ENCODE measurements at places on chromosomes 7 and 10. TPM values are rescaled to one million over a fixed set of nuclear protein-coding genes. Genes with fewer than 3 reads are reported as not detected.
A peak's percentile ranks its signal among the peaks of the same experiment; 100 is the strongest.

- no peak for DNase-seq
- no peaks in the 10 kb centered on the region for H3K4me1 ChIP-seq
- no peaks in the 10 kb centered on the region for H3K27me3 ChIP-seq
- H3K4me3 ChIP-seq: no peak overlapping the region
- H3K27ac ChIP-seq: no peak overlapping the region
Measured at GRCh38 chr10:31635009-31635408, 293.6 kb downstream of the ARHGAP12 start.

GRCh38 chr10:96955794-96956193, 123.7 kb downstream of the LCOR start:
- no peaks in the 10 kb centered on the region for H3K27me3 ChIP-seq
- H3K4me1 ChIP-seq: no peaks in the 10 kb centered on the region
- no peak overlapping the region for H3K27ac ChIP-seq
- peaks cover 51% of the 10 kb centered on the region for H3K36me3 ChIP-seq
- no peak overlapping the region for H3K4me3 ChIP-seq

DNA sequence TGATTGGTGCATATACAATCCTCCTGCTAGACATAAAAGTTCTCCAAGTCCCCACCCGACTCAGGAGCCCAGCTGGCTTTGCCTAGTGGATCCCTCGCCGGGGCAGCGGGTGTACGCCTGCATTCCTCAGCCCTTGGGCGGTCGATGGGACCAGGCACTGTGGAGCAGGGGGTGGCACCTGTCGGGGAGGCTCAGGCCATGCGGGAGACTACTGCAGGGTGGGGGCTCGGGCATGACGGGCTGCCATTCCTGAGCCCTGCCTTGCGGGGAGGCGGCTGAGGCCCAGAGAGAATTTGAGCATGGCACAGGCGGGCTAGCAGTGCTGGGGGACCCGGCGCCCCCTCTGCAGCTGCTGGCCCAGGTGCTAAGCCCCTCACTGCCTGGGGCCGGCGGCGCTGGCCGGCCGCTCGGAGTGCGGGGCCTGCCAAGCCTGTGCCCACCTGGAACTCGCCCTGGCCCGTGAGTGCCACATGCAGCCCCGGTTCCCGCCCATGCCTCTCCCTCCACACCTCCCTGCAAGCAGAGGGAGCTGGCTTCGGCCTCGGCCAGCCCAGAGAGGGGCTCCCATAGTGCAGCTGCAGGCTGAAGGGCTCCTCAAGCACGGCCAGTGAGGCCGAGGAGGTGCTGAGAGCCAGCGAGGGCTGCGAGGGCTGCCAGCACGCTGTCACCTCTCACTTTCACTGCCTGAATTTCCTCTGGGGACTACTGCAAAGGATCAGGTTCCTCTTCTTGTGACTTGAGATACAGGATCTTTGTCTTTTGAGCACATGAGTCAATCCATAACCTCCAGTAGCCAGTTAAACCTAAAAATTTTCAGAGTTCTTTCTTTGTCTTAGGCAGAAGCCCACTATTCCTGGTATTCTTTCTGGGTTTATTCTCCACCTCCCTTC, 25.1 kb upstream of the ELOVL3 start:
- no peak overlapping the region for H3K27ac ChIP-seq
- H3K36me3 ChIP-seq: no peaks in the 10 kb centered on the region
- H3K27me3 ChIP-seq: no peaks in the 10 kb centered on the region
- no peaks in the 10 kb centered on the region for H3K4me1 ChIP-seq

DNA sequence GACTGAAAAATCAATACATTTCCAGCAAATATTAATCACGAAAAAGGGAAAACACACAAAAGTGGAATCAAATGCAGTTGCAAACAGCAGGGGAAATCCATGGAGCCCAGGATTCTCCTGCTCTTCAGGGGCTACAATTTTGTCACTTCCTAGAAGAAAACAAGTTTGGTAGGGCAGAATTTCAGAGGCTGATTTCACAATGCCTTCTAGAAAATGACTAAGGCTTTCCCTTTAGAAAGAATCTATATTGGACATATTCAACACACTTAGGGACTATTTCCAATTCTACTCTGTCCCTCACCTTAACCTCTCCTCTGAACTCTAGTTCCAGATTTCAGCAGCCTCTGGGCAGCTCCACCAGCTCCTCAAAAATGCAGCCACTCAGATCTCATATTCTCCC, 111.3 kb downstream of the HECTD2 start:
- DNase-seq: no peak
- no peak overlapping the region for H3K27ac ChIP-seq
- H3K4me1 ChIP-seq: no peaks in the 10 kb centered on the region

- H3K27ac ChIP-seq: peak overlapping the region; percentile 45
- no peaks in the 10 kb centered on the region for H3K36me3 ChIP-seq
- H3K4me1 ChIP-seq: peaks cover 13% of the 10 kb centered on the region
- H3K27me3 ChIP-seq: no peaks in the 10 kb centered on the region
Measured at GRCh38 chr7:82678716-82679115, 235.1 kb upstream of the CACNA2D1 start.

- DNase-seq: no peak
- H3K36me3 ChIP-seq: peaks cover 12% of the 10 kb centered on the region
- no peak overlapping the region for H3K4me3 ChIP-seq
- H3K27ac ChIP-seq: no peak overlapping the region
- H3K4me1 ChIP-seq: no peaks in the 10 kb centered on the region
Measured at GRCh38 chr7:138538518-138538917, 78.5 kb downstream of the TRIM24 start.

- no peaks in the 10 kb centered on the region for H3K27me3 ChIP-seq
- no peaks in the 10 kb centered on the region for H3K36me3 ChIP-seq
- no peak overlapping the region for H3K4me3 ChIP-seq
- no peak for DNase-seq
- peak overlapping the region; percentile 80 for H3K27ac ChIP-seq
Measured at GRCh38 chr10:119211176-119211575, 3.8 kb downstream of the GRK5 start.

DNA sequence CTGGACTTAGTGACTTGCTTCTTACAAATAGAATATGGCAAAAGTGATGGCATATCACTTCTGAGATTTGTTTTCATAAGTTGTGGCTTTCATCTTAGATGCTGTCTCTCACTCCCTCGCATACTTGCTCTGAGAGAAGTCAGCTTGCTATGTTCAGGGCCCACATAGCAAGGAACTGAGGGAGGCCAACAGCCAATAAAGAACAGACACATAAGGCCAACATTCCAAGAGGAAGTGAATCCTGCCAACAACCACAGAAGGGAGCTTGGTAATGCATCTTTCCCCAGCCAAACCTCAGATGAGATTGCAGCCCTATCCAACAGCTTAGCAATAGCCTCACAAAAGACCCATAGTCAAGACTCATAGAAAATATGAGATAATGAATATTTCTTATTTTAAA, 39.2 kb upstream of the DMTF1 start:
- no peak overlapping the region for H3K4me3 ChIP-seq
- H3K27ac ChIP-seq: no peak overlapping the region
- no peaks in the 10 kb centered on the region for H3K36me3 ChIP-seq
- H3K4me1 ChIP-seq: no peaks in the 10 kb centered on the region

Gene FANK1
- not detected for total RNA-seq

Data from natural killer cell (primary cell).